Activated CD4-positive, alpha-beta T cell treated with anti-CD3 and anti-CD28 coated beads, Interleukin-2, amount 50 U/mL, for 24 hours (primary cell): ENCODE measurements at places on chromosomes 7 and 10.

GRCh38 chr7:100563809-100564400 lies 9.8 kb downstream of the SAP25 start:
- DNase-seq: peak; percentile 79

DNA sequence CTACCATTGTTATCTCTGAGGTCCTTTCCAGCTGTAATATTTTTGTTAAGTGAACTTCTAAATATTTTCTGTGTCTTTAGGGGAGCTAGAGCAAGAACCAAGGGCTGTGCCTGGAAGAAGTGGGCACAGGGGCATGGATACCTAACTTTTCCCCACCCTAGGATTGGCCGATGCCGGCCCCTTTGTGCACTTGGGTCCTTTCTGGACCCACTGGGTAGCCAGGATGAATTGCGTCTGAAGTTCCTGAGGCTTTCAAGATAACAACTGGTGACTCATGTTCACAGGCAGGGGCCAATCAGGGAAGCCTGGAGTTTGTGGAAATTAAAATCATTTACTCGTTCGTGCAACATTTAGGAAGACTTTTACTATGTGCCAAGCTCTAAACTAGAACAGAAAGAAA lies 758 bp downstream of the DPCD start:
- DNase-seq: no peak

DNA sequence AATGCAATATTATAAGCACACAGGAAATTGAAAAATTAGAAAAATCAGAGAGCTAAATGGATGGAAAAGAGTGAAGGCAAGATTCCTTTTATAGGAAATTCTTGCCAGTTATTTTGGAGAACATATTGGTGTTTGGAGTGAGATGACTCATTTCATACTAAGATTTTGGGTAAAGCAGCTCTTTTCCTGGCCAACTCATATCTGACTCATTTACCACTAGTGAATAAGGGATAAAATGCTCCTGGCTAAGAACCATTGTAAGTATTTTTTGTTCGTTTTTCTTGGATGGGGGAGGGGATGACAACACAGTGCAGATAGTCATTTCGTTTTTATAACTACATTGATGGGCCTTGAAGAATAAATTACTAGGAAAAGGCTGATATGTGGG lies 139.3 kb downstream of the TWIST1 start:
- DNase-seq: no peak

DNA sequence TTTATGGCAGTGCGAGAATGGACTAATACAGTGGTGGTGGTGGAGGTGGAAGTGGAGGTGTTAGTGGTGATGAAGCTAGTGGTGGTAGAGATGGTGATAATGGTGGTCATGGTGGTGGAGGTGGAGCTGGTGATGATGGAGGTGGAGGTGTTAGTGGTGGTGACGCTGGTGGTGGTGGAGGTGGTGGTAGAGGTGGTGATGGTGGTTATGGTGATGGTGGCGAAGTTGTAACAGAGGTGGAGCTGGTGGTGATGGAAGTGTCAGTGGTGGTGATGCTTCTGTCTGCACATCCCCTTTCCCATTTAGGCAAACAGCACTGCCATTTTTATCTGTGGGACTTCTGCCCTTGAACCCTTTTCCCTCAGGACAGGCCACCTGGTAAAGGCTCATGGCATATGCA lies 7.4 kb upstream of the PTPRN2 start:
- DNase-seq: no peak

DNA sequence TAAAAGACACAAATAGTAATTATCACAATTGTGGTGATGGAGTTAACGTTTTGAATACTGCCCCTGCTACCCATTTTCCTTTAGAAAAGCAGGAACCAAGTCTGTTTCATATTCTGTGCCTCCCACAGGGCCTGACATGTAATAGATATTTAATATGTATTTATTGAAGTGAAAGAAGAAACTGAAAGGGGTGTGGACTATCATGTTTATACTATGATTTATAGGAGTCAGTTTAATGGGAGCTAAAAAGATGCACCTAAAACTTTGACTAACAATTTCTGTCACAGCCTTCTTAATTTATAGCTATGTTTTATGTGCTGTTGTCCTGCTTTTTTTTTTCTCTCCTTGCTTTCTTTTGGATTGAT lies 24.1 kb upstream of the BHLHA15 start:
- DNase-seq: no peak

- DNase-seq: no peak
These were observed 135.4 kb upstream of the MDFIC start for GRCh38 chr7:114786455-114786854.

DNA sequence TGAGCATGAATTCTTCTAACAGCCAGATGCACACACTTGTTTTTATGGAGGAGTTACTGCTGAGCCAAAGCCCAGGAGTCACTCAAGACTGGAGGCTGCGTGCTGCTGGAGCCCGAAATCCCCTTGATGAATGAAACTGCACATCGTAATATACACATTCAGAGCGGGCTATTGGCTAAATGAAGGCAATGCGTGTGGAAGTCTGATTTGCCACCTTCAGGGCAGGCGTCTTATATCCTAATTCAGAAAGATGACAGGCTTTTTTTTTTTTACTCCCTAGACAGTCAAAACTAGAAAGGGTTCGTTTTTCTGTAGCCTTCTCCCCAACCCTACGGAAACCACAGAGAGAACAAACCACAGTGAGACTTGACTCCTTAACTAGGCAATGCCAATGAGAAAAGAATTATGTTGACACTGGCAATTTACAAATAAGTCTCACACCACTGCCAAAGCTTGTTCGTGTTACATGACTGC lies 227.2 kb upstream of the KLF14 start:
- DNase-seq: peak; percentile 83

- DNase-seq: no peak
These were observed 155.0 kb downstream of the SKAP2 start for GRCh38 chr7:26709210-26709990.

DNA sequence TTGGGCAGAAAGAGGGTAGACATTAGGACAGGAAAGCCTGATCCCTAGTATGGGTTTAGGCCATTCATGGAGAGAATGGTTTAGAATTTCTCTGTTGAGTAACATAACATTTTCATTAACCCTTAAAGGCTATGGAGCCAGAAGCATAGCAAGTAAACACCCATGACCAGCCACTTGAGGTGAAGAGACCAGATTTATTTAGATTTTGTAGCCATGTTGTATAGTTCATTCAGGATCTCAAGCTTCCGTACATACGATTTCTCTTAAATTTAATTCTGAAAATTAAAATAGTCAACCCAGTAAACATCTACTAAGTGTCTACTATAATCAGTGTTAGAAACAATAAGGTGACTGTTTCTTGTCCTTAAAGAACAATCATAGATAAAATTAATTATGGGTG lies 51.5 kb downstream of the CPED1 start:
- DNase-seq: no peak

GRCh38 chr10:99730026-99730425 lies 1.9 kb downstream of the COX15 start:
- no peak for DNase-seq

DNA sequence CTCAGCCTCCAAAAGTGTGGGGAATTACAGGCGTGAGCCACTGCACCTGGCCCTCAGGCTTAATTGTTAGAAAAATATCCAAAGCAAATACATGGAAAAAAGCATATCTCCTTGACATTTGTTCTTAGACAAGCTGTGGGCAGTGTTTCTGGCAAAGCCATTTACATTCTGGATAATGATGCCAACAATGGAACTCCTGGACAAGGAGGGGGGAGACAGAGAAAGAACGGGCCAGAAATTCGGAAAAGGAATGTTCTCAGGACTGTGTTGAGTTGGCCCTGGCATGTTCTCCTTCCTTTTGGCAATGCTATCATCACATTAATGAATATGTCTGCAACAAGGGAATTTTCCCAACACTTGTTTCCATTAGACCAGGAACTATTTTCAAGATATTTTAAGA lies 88.7 kb downstream of the UBE2H start:
- no peak for DNase-seq

GRCh38 chr10:44125879-44126278 lies 259.0 kb downstream of the CXCL12 start:
- no peak for DNase-seq

GRCh38 chr10:57919864-57920263 lies 347.8 kb downstream of the IPMK start:
- no peak for DNase-seq

GRCh38 chr7:26328498-26329390 lies 37.1 kb downstream of the SNX10 start:
- no peak for DNase-seq

DNA sequence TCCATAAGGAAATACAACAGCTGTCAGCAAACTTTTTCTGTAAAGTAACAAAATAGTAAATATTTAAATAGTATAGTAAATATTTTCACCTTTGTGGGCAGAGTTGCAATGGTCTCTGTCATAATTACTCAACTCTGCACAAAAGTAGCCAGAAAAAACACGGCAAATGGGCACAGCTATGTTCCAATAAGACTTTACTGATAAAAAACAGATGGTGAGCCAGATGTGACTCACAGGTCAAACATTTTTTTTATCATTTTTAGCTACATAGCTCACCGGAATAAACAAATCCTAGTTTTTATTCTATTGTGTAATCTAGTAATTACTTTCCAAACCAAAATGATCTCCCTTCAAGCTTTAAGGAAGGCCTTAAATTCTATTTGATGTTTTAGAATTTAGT lies 55.3 kb downstream of the NCAPG2 start:
- no peak for DNase-seq

- no peak for DNase-seq
These were observed 346.7 kb upstream of the ANKRD30A start for GRCh38 chr10:36778651-36779050.

DNA sequence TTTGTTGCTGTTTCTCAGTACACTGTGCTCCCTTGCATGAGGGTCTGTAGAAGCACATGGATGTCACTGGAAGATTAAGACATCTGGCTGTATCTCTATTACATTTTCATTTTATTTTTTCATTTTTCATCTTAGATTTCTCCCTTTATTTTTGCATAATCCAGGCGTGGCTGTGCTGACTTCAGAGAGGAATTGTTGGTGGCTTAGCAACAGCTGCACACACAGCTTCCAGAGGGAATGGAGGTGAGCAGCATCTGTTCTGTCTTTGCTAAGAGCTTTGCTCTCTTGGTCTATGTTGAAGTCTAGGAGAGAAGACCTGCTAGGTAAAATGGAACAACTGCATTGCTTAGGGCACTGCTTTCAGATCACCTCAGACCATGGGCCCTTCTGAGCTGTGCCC lies 254.4 kb upstream of the SP4 start:
- no peak for DNase-seq

DNA sequence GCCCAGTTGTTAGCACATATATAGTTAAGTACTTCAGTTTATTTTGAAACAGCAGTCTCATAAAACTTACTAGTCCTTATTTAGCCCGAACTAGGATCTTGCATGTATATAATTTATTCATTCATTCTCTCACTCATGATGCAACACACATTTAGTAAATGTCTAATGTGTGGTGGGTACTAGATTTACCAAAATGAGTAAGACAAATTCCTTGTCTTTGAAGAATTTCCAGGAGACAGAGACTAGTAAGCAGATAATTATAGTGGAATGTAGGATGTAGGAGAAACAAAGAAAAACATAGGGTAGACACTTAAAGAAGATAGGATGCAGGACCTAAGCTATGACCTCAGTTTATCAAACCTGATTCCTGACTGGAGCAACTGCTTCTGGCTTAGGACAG lies 120.2 kb upstream of the AMPH start:
- DNase-seq: no peak

DNA sequence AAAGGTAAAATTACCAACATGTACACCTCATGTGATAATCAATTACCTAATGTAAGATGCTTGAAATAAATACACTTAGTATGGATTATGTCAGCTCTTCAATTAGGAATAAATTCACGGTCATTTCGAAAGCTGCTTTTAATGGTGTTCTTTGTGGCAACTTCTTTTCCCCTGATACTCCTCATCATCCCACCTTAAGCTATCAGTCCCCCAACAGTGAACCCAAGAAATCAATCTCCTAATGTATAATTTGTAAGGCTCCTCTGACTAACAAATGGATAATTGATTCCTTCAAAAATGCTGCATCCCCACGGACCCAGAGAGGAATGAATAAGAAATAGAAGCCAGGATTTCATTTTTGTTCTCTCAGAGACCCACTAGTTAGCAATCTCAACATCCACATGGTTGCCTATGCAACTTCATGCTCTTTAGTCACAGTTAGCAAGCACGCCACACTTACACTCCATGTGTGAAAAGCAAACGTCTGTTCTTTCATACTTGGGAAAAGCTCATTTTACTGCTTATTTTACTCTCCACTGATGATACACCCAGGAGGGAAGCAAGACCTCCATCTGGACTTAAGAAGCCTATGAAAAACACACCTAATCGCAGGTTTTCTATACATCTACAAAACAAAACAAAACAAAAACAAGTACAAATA lies 70.1 kb downstream of the VPS41 start:
- DNase-seq: no peak

GRCh38 chr7:157827045-157827862 lies 490.4 kb downstream of the DNAJB6 start:
- no peak for DNase-seq

GRCh38 chr7:40346554-40346953 lies 211.7 kb downstream of the SUGCT start:
- DNase-seq: no peak
